ENCODE measurements at places on chromosomes 6 and 20. TPM values are rescaled to one million over a fixed set of nuclear protein-coding genes. Genes with fewer than 3 reads are reported as not detected.

DNA sequence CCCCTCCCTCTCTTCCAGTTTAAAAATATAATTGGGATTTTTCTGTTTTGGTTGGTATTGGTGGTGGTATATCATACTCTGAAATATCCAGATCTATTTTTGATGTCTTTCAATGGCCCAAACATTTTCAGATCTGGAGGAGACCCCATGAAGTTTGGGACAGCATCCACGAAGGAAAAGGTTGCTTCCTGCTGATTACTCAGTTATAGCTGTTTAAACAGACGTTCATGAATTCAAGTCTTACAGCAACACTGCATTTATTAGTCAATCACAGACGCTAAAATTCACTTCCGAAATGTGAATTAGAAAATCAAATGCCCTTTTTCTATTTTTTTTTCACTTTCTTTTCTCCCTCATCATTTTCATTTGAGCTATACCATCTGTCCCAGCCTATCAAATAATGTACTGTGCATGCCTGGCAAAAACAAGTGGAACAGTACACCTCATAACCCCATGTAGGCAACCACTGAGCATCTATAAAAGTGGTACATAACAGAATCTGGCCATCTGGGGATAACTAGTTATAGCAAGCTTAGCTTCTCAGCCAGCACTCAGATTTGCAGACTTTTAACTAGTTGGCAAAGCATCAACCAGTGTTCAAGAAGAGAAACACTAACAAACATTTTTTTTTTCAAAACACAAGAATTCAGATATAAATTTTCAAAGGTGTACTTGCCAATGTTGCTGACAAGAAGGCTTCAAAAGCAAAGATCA is 124.5 kb downstream of the HIVEP2 start:
- no peaks in the 10 kb centered on the region for H3K36me3 ChIP-seq
- H3K4me1 ChIP-seq, result no peaks in the 10 kb centered on the region
- no peak overlapping the region for H3K27ac ChIP-seq
- DNase-seq, result no peak

DNA sequence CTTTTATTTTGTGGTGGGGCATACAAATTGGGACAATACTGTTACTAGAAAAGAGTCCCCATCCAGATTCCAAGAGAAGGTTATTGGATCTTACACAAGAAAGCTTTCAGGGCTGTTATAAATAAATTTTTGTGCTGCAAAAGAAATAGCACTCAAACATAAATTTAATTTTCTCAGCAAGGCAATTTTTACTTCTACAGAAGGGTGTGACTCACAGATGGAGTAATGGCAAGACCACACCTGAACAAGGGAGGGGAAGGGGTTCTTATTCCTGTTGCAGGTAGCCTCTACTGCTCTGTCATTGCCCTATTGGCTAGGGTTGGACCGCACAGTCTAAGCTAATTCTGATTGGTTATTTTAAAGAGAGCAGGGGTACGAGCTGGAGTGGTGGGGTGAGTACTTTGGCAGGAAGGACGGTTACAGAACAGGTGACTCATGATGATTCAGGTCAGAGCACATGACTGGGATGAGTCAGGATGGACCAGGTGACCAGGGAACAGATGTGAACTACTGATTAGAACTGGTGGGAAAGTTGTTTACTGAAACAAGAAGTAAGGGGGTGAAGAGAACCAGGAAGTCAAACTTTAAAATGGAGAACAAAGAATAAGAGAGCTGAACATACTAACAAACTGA is 41.1 kb downstream of the CNR1 start:
- H3K4me3 ChIP-seq, result no peak overlapping the region
- no peaks in the 10 kb centered on the region for H3K36me3 ChIP-seq
- no peaks in the 10 kb centered on the region for H3K4me1 ChIP-seq
- DNase-seq, result no peak

DNA sequence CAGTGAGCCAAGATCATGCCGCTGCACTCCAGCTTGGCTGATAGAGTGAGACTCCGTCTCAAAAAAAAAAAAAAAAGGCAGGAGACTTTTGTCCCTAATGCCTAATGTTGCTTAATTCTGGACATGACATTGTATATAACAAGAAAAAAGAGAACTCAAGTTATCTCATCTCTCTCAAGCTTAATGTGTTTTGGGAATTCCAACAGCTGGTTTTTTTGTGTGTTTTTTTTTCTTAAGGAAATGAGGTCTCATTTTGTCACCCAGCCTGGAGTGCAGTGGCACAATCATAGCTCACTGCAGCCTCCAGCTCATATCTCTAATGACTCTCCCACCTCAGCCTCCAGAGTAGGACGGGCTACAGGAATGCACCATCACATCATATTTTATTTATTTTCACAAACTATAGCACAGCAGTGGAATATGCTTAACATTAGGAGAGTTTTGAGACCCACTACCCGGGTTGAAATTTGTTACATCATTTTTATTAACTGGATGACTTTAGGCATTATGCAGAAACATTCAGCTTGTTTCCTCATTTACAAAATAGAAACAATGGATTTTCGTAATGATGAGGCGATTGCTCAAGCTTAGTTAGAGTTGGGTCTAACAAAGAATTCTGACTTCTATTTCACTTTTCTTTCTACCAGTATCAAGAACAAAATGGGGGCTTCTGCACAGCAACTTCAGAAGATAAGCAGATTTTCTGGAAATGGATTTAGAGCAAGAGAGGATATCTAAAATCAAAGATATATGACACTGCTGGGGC is 104.1 kb upstream of the BTN3A2 start:
- no peak overlapping the region for H3K27ac ChIP-seq
- no peak for DNase-seq
- no peak overlapping the region for H3K4me3 ChIP-seq
- H3K36me3 ChIP-seq, result no peaks in the 10 kb centered on the region

Gene GPLD1
- total RNA-seq, result 2.1 TPM

DNA sequence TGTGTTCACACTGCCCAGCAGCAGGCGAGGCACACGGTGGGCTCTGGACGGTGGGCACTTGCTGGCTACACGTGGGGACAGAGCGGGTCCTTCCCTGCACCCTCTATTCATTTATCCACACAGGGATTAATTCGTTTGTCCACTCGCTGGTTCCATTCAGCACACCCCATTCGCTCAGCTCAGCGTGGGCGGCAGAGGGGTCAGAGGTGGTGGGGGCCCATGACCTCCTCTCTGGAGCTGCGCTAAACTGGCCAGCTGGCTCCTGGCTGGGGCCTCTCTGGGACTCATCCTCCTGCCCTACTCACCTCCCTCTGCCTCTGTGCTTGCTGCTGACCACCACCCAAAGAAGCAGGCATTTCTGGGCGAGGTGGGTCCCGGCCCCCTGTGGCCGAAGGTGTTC is 21.4 kb upstream of the RBBP8NL start:
- DNase-seq, result no peak
- H3K27ac ChIP-seq, result no peak overlapping the region
- H3K36me3 ChIP-seq, result no peaks in the 10 kb centered on the region
- no peaks in the 10 kb centered on the region for H3K4me1 ChIP-seq
- no peak overlapping the region for H3K4me3 ChIP-seq
- 0 out of 2 replicates have a peak, but pooled peaks cover 4% of the 10 kb centered on the region for H3K27me3 ChIP-seq

DNA sequence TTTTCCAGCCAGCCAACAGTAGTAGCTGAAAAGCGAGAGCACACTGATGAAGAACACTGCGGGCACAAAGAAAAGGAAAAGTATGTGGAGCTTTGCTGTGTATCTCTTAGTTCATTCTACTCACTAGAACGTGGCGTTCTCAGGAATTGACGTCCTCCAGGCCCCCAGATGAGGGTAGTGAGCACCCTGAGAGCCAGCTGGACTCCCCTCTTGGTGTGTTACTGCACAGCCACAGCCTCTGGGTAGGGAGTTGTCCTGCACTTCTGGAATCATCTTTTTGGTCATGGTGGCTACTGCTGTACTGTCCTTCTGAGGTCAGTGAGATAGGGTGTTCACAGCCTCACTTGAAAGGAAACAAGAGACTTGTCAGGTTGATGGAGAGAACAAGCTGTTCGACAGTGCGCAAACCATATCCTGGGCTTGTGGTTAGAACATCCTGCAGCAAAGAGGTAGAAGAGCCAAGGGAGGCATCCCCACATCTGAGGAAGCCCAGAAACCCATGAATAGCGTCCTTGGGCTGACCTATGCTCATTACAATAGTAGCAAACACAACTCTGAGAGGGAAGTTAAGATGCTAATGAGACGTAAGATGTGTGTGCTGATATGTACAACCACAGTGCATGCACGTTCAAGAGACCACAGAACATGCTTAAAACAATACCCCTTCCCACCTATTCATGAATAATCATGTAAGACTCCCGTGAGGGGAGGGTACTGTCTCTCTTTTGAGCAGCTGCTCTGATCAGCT is 14.6 kb upstream of the HLA-F start:
- DNase-seq, result no peak
- H3K4me1 ChIP-seq, result no peaks in the 10 kb centered on the region
- H3K4me3 ChIP-seq, result no peak overlapping the region
- no peak overlapping the region for H3K27ac ChIP-seq

Gene PTPN1
- total RNA-seq, result 47.5 TPM

Gene LRFN2
- not detected for total RNA-seq

Gene DEFB124
- total RNA-seq, result not detected

DNA sequence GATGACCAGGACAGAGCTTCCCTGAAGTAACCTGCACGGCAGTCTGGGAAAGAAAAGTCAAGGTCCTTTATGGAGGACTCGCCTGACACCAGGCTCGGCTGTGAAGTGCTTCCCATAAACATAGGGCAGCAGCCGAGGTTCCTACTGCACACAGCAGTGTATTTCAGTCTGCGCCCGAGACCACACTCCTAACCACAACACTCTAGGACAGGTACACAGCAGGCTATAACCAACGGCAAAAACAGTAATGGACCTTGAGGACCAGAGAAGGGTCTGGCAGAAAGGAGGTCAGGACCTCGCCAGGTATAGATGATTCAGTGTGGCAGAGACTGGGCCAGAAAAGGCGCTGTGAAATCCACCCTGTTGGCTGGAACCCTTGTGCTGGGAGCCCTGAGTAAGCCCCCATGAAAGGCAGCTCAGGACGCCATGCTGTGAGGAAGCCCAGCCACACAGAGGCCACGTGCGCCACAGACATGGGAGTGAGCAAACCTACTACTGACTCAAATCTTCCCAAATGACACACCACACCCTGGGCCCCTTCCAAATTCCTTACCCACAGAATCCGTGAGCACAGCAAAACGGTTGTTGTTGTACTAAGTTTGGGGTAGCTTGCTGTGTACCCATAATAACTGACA is 129.6 kb upstream of the CST7 start:
- H3K4me1 ChIP-seq, result no peaks in the 10 kb centered on the region
- H3K27ac ChIP-seq, result no peak overlapping the region
- no peak for DNase-seq
- peaks cover 78% of the 10 kb centered on the region for H3K27me3 ChIP-seq

DNA sequence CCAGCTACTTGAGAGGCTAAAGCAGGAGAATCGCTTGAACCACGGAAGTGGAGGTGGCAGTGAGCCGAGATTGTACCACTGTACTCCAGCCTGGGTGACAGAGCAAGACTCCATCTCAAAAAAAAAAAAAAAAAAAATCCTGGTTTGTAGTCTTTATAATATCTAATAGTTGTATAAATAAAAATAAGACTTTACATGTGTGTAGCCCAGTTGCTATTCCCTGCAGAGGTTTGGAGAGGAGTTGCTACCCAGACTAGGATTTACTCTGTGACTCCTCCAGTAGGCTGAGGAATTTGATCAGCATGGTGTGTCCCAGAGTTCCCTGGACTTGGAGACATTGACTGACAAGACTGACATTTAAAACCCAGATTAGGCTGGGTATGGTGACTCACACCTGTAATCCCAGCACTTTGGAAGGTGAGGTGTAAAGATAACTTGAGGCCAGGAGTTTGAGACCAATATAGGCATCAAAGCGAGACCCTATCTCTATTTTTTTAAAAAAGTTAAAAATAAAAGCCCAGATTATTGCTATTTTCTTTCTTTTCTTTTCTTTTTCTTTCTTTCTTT is 10.2 kb downstream of the CHMP4B start:
- H3K36me3 ChIP-seq, result no peaks in the 10 kb centered on the region
- peak; percentile 22 for DNase-seq
- no peaks in the 10 kb centered on the region for H3K27me3 ChIP-seq
- peaks cover 31% of the 10 kb centered on the region for H3K4me1 ChIP-seq

DNA sequence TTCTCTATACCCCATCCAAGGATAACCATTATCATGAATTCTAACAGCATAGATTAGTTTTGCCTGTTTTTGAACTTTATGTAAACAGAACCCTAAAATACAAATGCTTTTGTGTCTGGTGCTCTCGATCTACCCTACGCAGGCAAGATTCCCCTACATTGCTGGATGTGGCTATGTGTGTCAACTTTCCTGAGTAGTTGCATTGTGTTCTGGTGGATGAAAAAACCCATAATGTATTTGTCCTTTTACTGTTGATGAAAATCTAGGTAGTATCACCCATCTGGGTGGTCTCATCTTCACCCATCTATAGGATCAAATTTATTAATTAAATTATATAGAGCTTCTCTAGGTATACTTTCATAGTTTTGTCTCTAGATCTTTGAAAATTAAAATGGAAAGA is 211.7 kb downstream of the ANKRD60 start:
- DNase-seq, result no peak
- peaks cover 50% of the 10 kb centered on the region for H3K4me1 ChIP-seq
- H3K4me3 ChIP-seq, result no peak overlapping the region
- no peak overlapping the region for H3K27ac ChIP-seq
- H3K27me3 ChIP-seq, result peaks cover 22% of the 10 kb centered on the region
- no peaks in the 10 kb centered on the region for H3K36me3 ChIP-seq

Gene CST4
- total RNA-seq, result not detected

- H3K4me1 ChIP-seq, result peaks cover 12% of the 10 kb centered on the region
- H3K27ac ChIP-seq, result no peak overlapping the region
- H3K27me3 ChIP-seq, result no peaks in the 10 kb centered on the region
- no peak for DNase-seq
These were observed 2.6 kb downstream of the NSFL1C start for GRCh38 chr20:1463971-1464570.

DNA sequence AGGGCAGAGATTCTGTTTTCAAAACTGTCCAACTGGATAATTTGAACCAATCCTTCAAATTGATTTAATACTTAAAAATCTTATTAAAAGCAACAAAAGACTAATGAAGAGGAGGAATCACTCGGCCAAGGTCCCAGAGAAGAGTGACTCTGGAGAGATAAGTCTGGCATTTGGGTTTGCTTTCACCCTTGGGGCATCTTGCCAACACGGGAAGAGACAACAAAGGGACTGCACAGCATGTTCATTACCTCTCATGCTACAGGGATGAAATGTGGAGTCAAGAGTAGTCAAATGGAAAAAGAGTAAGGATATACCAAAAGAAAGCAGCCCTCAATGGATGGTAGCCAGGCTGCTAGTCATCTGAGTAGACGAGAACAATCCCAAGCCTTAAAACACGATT is 68.2 kb downstream of the KHDRBS2 start:
- H3K4me1 ChIP-seq, result no peaks in the 10 kb centered on the region
- no peaks in the 10 kb centered on the region for H3K36me3 ChIP-seq
- no peak overlapping the region for H3K27ac ChIP-seq
- DNase-seq, result no peak

Gene OR11A1
- not detected for total RNA-seq
